ENCODE measurements at places on chromosomes 12 and 14.

DNA sequence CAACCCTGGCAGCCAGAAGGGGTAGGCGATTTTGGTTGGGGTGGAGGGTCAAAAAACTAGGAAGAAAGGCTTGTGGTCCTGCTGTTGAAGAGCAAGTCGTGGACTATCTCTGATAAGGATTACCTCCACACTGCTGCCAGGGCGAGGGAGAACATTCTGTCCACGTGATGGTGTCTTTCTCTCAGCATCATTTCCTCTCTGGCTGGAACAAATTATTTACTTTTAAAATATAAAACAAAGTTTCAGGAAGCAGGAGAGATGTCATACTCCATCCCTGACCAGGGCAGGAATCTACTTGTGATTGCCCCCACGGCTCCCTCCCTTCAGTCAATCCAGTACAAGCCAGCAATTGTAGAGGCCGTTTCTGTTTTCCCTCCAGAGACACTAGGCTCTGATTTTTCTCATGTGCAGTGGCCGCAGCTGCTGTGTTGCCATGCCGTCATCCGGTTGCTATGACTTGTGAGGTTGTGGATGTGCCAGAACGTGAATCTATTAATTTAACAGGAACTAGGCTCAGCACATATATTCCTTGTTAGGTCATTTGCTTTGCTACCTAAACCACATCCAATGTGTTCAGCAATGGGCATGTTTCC, 61.5 kb upstream of the PTGR2 start:
- peak; percentile 80 for DNase-seq

DNA sequence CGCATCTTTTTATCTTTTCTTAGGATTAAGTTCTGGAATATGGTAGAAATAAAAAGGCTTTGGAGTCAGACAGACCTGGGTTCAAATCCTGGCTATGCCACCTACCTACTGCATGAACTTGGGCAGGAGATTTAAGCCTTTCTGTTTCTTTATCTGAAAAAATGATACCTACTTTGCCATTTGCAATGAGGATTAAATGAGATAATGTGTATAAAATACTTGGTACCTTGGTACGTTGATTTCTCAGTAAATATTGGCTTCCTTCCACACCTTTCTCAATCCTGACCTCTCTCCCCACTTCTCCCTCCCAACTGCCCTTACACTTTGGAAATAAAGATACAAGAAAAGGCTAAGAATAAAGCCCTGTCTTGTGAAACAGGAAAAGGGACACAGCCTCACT, 172.6 kb downstream of the PAX9 start:
- DNase-seq = no peak

GRCh38 chr12:131818821-131819585, 9.2 kb upstream of the MMP17 start:
- DNase-seq = no peak

GRCh38 chr12:125183187-125184067, 118.2 kb downstream of the AACS start:
- DNase-seq = peak; percentile 87

DNA sequence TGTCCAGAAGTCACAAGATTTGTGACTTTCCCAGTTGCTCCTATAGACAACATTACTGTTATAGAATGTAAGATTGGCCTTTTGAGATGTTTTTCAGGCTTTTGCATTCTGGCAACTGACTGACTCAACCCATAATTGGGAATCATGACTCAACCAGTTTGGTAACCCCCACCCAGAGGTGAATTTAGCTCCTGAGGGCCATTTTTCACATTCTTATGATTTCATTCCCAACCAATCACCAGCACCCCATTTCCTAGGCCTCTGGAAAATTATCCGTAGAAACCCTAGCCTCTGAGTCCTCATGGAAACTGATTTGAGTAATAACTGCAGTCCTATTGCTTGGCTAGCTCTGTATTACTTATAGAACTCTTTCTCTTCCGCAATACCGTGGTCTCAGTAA, 626.0 kb upstream of the SEL1L start:
- no peak for DNase-seq

DNA sequence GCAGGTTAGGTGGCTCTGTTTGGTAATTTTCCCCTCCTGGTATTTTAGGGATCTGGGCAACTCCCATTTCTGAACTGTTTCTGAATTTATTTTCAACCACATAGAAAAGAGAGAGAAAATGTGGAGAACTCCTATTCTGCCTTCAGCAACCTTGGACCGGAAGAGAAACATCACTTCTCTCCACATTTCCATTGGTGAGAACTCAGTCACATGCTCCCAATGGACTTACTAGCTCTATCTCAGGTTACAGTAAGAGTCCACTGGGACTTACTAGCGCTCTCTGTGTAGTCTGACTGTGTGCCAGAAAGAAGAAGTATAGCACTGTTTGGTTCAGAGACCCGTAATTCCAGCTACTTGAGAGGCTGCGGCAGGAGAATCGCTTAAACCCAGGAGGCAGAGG, 383.2 kb downstream of the DUSP6 start:
- DNase-seq = no peak
